ENCODE measurements at places on chromosomes 3 and 15.

DNA sequence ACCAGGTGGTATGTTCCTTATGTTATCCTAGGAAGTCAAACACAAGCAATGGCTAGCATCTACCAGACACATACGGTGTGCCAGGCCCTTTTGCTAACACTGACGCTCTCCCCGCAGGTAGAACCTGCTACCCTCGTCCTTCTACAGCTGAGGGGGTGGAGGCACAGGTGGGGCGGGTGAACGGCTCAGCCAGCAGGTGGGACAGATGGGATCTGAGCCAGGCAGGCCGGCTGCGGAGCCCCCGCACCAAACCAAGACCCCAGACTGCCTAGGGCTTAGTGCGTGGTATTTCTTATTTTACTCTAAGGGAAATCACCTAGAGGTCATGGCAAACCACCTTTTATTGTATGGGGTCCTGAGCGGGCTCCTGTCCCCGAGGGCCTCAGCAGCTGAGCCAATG lies 53.9 kb upstream of the PCSK6 start:
- no peak for DNase-seq

- no peak for DNase-seq
These were observed 50.9 kb downstream of the PRICKLE2 start for GRCh38 chr3:64174328-64174727.

DNA sequence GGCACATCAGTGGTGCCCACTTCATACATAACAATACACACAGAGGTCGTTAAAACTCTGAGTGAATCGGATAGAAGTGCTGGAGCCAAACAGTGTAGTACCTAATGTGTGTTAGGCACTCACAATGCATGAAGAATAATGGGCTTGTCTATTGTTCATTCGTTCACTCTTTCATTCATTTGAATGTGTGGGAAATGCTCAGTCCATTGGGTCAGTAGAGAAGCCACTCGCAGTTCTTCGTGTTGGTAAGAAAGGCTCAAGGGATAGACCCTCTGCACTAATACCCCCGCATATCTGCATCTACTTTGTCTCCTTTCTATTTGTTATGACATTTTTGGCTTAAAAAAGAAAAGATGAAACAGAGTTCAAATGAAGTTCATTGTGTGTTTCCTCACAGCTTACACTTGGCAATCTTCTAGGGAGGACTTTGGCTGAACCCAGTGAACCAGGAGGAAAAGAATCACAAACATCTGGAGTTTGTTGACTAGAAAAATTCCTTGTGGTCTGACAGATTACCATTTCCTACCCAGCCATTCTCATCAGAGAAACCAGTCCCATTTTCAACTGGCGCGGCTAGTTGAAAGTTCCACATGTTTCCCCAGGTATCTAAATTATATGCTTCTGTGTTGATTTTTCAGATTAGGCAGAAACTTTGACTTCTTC lies 32.8 kb upstream of the MFSD1 start:
- no peak for DNase-seq

GRCh38 chr15:63835211-63835568 lies 1.4 kb upstream of the HERC1 start:
- no peak for DNase-seq

DNA sequence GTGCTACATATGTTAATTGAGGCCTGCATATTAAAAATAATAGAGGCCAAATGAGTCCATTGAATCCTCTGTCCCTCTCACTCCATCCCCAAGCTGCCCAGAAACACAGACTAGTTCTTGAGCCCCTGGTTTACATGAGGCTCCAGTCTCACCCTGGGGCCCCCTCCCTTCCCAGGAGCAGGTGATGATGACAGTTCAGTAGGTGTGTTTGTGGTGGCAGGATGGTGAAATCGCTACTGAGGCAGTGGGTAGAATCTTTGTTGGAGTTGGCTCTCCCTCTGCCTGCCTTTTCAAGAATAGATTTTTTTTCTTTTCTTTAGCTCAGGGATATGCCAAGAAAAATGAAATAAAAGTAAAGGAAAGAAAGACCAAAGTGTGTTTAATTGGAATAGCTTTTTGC lies 288.7 kb downstream of the EPHB1 start:
- no peak for DNase-seq

- no peak for DNase-seq
These were observed 6.5 kb downstream of the NISCH start for GRCh38 chr3:52461874-52462273.

DNA sequence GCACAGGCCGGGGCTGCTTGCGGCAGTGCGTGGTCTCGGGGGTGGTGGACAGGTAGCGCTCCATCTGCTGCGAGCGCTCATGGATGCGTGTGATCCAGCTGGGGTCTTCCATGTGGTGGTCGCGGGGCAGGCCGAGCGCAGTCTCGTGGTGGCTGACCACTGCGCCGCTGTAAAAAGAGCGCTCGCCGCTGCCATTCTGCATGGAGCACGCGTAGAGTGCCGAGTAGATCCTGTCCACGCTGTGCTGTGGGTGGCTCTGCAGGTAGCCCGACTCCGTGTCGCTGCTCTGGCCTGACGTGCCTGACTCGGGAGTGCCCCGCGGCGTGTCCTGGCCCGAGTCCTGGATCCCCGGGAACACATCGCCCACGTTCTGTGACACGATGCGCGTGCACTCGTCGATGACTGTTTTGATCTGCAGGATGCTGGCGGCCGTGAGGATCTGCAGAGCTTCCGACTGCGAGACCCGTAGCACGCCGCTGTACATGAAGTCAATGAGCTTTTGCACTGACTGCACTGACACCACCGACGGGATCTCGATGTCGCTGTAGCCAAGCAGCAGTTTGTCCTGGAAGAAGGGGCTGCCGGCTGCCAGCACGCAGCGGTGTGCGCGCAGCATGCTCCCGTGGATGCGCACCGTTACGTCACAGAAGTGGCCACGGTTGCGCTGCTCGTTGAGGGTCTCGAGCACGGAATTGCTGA lies 57.4 kb downstream of the TIGIT start:
- DNase-seq, result no peak

- DNase-seq, result peak; percentile 84
These were observed 2.9 kb downstream of the GNAT1 start for GRCh38 chr3:50194128-50194902.

DNA sequence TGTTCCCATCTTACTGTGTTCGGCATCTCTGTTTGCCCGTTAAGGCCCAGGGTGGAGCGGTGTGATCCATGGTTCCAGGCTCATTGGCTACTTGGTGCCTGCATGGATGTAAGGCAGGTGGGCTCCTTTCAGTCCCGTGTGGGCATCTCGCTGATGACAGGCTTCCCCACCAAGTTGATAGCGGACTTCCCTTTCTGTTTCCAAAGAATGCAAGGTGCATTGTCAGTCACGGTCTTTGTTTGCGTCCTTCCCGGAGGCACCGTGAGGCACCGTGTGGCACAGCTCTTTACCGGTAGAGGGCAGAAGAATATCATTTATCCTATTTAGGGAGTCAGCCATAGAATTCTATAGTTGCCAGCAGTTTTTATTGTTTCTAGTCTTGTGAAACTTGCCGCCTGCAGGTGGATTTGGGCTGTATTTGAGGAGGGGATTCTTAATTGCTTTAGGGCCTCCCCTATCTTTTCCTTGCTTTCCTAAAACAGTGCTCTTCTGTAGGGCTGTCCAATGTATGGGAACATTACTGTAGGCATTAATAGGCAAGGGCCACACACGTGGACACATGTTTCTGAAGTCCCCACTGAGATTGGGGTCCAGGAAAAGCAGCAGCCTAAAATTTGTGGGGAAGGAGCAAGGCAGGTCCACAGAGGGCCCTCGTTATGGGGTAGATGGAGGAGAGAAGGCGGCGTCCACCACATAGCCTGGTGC lies 244.1 kb downstream of the SLCO3A1 start:
- peak; percentile 41 for DNase-seq

- DNase-seq, result no peak
These were observed 317.3 kb upstream of the NAALADL2 start for GRCh38 chr3:174541708-174542315.

- DNase-seq, result no peak
These were observed 451.3 kb downstream of the EPHA3 start for GRCh38 chr3:89558711-89559110.

DNA sequence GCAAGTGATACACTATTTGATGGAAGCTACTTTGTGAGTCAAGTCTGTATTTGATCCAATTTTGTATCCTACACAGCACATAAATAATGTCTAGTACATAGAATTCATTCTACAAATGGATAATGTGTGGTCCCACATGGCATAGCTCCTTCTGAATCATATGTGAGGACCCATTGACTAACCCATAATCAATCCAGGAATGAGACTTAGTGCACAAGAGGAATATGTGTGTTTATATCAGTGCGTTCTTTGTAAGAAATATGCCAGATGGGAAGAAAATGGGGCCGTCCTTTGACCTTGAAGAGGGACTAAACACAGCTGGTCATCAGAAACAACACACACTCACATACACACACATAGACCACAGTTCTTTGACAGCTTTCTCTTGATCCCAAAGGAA lies 282.7 kb upstream of the SEMA6D start:
- no peak for DNase-seq

DNA sequence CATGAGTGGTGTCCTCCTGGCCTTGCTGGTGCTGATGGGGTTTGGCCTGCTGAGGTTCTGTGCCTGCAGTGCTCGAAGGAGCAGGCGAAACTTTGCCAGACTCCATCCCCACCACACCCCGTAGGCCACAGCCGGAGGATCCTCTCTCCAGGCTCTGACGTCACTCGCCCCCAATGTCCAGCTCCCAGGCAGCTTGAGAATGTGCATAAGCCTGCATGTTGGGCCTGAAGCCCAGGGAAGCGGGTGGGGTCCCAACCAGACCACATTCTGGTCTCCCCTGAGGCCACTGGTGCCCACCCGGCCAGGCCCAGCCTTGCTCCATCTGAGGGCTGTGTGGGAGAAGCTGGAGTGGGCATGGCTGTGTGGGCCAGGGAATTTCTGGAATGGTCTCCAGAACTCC lies 109.8 kb downstream of the ASB7 start:
- no peak for DNase-seq

DNA sequence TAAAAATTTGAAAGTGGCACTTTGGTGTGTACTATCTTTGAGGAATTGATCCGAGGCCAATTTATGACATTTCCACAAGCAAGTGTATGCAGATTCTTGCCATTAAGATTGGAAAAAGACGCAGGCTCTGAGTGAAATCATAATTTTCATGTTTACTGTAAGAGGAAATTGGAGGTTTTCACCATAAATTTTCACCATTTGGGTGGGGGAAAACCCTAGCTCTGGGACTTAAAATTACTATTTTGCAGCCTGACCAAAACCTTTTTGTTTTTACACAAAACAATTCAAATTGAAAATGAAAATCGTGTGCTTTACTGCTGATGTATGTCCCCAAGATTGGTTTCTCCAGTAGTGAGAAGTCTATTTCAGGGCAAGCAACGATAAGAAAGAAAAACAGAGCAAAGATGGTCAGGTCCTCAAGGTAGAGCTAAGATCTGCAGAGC lies 282.6 kb downstream of the FOXP1 start:
- DNase-seq, result peak; percentile 14

- no peak for DNase-seq
These were observed 12.5 kb downstream of the ARPP21 start for GRCh38 chr3:35651851-35652250.

GRCh38 chr3:41075975-41076374 lies 123.3 kb upstream of the CTNNB1 start:
- no peak for DNase-seq

- DNase-seq, result no peak
These were observed 52.1 kb downstream of the CMTM8 start for GRCh38 chr3:32290619-32291018.

DNA sequence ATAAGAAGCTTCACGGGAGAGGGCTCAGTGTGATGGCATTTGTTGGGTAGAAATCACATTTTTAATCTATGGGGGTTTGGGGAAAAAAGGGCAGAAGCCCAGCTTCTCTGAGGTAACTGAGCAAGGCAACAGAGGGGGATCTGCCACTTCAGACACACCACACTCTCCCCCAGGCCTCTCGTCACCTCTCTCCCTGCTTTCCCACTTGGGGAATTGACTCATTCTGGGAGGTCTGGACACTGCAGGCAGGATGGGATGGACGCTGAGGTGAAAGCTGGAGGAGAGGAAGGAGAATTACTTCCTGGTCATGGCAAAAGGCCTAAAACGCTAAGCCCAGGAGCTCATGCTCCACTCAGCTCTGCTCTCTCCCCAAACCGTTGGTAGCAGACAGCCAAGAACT lies 33.2 kb downstream of the MYO5C start:
- DNase-seq, result no peak

GRCh38 chr3:11803977-11804892 lies 42.5 kb downstream of the TAMM41 start:
- DNase-seq, result peak; percentile 32

DNA sequence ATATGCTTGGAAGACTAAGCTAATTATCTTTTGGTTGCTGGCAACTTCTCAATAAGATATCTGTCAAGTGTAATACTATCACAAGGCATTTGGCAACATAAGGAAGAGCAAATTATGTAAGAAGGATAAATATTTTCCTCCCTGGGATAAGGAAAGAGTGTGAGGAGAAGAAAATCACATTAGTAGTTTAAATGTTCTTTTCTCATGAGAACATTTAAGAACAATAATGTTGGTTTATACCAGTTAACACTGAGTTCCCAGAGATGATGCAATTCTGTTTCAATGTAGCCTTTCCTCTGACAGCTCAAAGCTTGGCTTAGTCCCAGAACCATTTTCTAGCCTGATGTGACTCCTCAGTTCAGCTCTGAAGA lies 66.1 kb upstream of the NPHP3 start:
- DNase-seq, result no peak

DNA sequence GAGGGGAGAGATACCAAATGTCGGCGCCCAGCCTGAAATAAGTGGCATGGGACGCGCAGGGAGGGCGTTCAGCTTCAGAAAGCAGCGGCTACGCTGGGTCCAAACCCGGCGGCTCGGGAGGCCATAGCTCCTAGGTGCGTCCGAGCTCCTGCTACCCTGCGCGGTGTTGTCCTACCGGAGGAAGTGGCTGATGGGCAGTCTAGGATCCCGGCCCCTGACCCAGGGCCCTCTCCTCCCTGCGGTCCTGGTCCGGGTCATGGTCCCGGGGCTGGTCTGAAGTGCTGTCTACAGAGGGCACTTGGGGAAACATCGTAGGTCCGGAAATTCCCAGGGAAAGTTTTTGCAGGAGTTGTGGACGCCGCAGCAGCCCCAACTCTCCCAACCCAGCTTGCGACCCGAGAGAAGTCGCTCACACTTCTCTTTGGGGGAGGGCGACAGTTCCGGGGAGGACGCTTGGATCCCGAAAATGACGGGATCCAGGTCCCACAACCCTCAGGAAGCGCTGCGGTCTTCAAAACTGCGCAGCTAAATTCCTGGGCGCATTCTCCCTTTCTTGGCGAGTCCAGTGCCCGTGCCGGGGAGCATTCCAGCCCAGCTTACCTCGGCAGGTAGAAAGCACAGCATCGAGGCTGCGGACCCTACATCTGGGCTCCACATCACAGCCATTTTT lies 9.1 kb upstream of the FOXB1 start:
- DNase-seq, result no peak

GRCh38 chr15:60722328-60723112 lies 243.6 kb upstream of the ICE2 start:
- no peak for DNase-seq

- no peak for DNase-seq
These were observed 40.5 kb downstream of the TGM4 start for GRCh38 chr3:44914936-44915335.

DNA sequence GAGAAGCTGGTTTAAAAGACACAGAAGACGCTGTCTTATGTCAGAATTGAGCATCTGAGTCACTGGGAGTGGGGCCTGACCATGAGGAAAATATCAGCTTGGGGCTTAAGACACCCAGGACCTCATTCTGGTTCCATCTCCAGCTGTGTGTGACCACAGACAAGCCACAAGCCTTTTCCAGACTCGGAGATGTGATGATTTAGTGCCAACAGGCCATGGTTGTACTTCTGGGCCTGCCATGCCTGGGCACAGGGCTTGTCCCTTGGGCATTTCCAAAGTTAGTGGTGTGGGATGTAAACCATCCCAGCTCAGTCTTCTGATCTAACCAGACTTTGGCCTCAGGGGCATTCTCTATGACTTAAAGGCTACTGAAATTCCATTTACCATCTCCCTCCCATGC lies 269.8 kb downstream of the RYR3 start:
- DNase-seq, result no peak
